Activated naive CD4-positive, alpha-beta T cell treated with anti-CD3 and anti-CD28 coated beads, Interleukin-2, amount 10 ng/mL, durations not matched to agents 5 hours and 36 hours (primary cell): ENCODE measurements at places on chromosomes 12 and 14. TPM values are rescaled to one million over a fixed set of nuclear protein-coding genes. Genes with fewer than 3 reads are reported as not detected.

The P2RX2 gene
- not detected for total RNA-seq

The NID2 gene
- 1.0 TPM for total RNA-seq

The RCOR1 gene
- total RNA-seq, result 24.3 TPM

The KHNYN gene
- 78.6 TPM for total RNA-seq

The DAO gene
- total RNA-seq, result not detected

The CCDC197 gene
- not detected for total RNA-seq

The CLMN gene
- total RNA-seq, result 1.4 TPM

The CMKLR1 gene
- total RNA-seq, result not detected

The CABP1 gene
- 0.79 TPM for total RNA-seq

The OVCH1 gene
- not detected for total RNA-seq

The HOXC12 gene
- total RNA-seq, result not detected

The MIP gene
- not detected for total RNA-seq

The SPX gene
- 0.29 TPM for total RNA-seq

The WNT1 gene
- 0.73 TPM for total RNA-seq

The STON2 gene
- total RNA-seq, result 0.58 TPM

The TAS2R8 gene
- not detected for total RNA-seq

The GALNT4 gene
- 16.3 TPM for total RNA-seq

The SCN8A gene
- 0.91 TPM for total RNA-seq

The ARF3 gene
- 100 TPM for total RNA-seq

The PAPLN gene
- total RNA-seq, result 0.23 TPM

The ARHGAP5 gene
- 57.2 TPM for total RNA-seq

The LALBA gene
- not detected for total RNA-seq

The CPM gene
- total RNA-seq, result 2.1 TPM

The TBC1D30 gene
- 0.25 TPM for total RNA-seq

The SLCO1B1 gene
- total RNA-seq, result not detected

The KLRD1 gene
- total RNA-seq, result 1.3 TPM

The SLCO1A2 gene
- not detected for total RNA-seq

The WDR89 gene
- 21.3 TPM for total RNA-seq

The DLGAP5 gene
- 67.1 TPM for total RNA-seq

The NINJ2 gene
- total RNA-seq, result 3.9 TPM

The DUSP6 gene
- total RNA-seq, result 77.1 TPM

The KCNK13 gene
- total RNA-seq, result 0.08 TPM

The ATP2A2 gene
- 113 TPM for total RNA-seq

The SERPINA5 gene
- not detected for total RNA-seq
